ENCODE measurements at places on chromosomes 16 and 17. TPM values are rescaled to one million over a fixed set of nuclear protein-coding genes. Genes with fewer than 3 reads are reported as not detected.

GRCh38 chr17:61805399-61805798 is 57.9 kb downstream of the BRIP1 start:
- no peaks in the 10 kb centered on the region for H3K27me3 ChIP-seq
- peaks cover 4% of the 10 kb centered on the region for H3K36me3 ChIP-seq
- H3K4me3 ChIP-seq = no peak overlapping the region
- no peak overlapping the region for H3K27ac ChIP-seq
- no peak for DNase-seq

GRCh38 chr17:67487506-67487905 is 110.4 kb downstream of the PITPNC1 start:
- no peak overlapping the region for H3K4me3 ChIP-seq
- peaks cover 36% of the 10 kb centered on the region for H3K4me1 ChIP-seq
- DNase-seq = no peak
- H3K27me3 ChIP-seq = no peaks in the 10 kb centered on the region
- no peaks in the 10 kb centered on the region for H3K36me3 ChIP-seq

DNA sequence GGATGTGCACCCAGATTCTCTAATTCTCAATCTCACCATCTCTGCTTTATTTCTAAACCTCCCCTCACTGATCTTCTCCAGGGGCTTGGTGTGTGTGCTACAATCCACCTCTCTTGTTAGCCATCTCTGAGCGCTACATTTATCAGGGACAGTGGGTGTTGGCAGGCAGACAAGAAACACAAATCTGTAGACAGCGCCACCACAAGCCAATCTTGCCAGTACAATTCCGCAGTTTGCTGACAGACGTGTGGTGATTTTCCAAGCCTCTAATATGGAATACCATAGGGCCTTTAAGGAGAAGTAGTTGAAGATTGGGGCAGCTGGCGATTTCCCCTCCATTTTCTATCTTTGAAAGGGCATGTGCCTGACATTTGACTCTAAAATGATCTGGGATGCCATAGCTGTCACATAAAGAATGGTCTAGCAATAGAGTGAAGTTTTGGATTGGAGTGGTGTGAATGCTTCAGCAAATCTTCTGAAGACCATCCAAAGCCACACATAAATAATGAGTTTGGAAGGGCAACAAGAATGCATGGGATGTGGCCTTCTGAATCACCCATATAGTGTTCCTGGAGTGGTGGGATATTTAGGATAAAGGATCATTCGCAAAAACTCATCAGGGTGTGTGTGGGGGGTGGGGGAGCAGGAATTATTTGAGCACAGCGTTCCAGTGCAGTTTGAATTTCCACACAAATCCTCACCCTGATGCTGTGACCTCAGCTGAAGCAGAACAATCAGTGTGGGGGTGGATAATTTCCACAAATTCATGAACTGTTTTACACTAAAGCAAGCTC is 12.0 kb upstream of the ANKFN1 start:
- no peak overlapping the region for H3K27ac ChIP-seq
- no peak for DNase-seq
- H3K4me1 ChIP-seq = no peaks in the 10 kb centered on the region
- H3K27me3 ChIP-seq = peaks cover 17% of the 10 kb centered on the region
- H3K36me3 ChIP-seq = no peaks in the 10 kb centered on the region

HBA2 gene
- 6.1 TPM for total RNA-seq

GRCh38 chr17:49497148-49498028 is 2.3 kb downstream of the NGFR start:
- H3K27me3 ChIP-seq = no peaks in the 10 kb centered on the region
- peaks cover 43% of the 10 kb centered on the region for H3K4me1 ChIP-seq
- peak; percentile 68 for DNase-seq
- no peak overlapping the region for H3K27ac ChIP-seq
- H3K4me3 ChIP-seq = peak overlapping the region; percentile 84

ATP2A1 gene
- 3.0 TPM for total RNA-seq

DNA sequence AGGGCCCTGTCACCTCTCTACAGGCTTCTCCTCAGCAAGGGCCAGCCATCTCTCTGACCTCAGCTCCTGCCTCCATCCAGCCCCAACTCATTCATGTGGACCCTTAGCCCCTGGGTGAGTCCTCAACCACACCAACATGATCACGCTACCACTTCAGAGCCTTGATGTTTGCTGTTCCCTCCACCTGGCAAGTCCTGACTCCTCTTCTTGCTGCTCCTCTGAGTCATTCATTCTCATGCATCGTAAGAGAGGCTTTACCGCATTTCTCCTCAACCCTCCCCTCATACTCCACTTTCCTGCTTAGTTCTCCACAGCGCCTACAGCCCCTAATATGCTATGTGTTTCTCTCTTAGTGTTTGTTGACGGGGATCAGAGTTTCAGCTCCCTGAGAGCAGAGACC is 99.9 kb downstream of the C17orf67 start:
- no peak overlapping the region for H3K4me3 ChIP-seq
- DNase-seq = no peak
- no peak overlapping the region for H3K27ac ChIP-seq
- no peaks in the 10 kb centered on the region for H3K36me3 ChIP-seq
- no peaks in the 10 kb centered on the region for H3K27me3 ChIP-seq
- H3K4me1 ChIP-seq = no peaks in the 10 kb centered on the region

- DNase-seq = peak; percentile 99
- H3K4me1 ChIP-seq = peaks cover 63% of the 10 kb centered on the region
- no peaks in the 10 kb centered on the region for H3K27me3 ChIP-seq
- H3K4me3 ChIP-seq = no peak overlapping the region
Measured at GRCh38 chr16:19130852-19131824, 17.4 kb downstream of the ITPRIPL2 start.

- H3K4me3 ChIP-seq = no peak overlapping the region
- H3K27me3 ChIP-seq = no peaks in the 10 kb centered on the region
- no peaks in the 10 kb centered on the region for H3K4me1 ChIP-seq
- no peaks in the 10 kb centered on the region for H3K36me3 ChIP-seq
Measured at GRCh38 chr17:32914181-32914580, 13.8 kb upstream of the TMEM98 start.

NPIPA2 gene
- total RNA-seq = 7.8 TPM

UBN1 gene
- total RNA-seq = 51.0 TPM

DNA sequence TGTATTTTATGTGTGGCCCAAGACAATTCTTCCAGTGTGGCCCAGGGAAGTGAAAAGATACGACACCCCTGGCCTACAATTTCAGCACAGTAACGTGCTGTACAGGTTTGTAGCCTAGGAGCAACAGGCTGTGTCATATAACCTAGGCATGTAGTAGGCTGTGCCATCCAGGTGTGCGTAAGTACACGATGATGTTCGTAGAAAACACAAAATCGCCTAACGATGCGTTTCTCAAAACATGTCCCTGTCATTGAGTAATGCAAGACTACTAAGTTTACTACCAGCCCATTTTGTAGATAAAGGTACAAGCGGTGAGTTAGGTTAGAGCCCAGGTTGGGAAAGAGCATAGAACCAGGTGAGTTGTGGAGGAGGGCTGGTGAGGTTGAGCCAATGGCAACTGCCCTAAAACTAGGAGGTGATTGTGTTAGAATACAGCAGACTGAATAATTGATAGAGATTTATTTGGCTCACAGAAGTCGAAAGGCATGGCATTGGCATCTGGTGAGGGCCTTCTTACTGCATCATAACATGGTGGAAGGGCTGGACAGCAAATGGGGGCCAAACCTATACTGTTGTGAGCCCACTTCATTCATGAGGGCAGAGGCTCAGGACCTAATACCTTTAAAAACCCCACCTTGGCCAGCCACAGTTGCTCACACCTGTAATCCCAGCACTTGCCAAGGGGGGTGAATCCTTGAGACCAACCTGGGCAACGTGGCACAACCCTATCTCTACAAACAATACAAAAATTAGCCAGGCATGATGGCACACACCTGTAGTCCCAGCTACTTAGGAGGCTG is 4.2 kb downstream of the EIF1 start:
- H3K4me3 ChIP-seq = no peak overlapping the region
- DNase-seq = no peak
- H3K27ac ChIP-seq = no peak overlapping the region
- peaks cover 13% of the 10 kb centered on the region for H3K4me1 ChIP-seq

GRCh38 chr17:36824678-36825101 is 112.6 kb upstream of the LHX1 start:
- H3K36me3 ChIP-seq = no peaks in the 10 kb centered on the region
- no peak for DNase-seq
- no peaks in the 10 kb centered on the region for H3K4me1 ChIP-seq
- no peak overlapping the region for H3K27ac ChIP-seq
- no peak overlapping the region for H3K4me3 ChIP-seq

DNA sequence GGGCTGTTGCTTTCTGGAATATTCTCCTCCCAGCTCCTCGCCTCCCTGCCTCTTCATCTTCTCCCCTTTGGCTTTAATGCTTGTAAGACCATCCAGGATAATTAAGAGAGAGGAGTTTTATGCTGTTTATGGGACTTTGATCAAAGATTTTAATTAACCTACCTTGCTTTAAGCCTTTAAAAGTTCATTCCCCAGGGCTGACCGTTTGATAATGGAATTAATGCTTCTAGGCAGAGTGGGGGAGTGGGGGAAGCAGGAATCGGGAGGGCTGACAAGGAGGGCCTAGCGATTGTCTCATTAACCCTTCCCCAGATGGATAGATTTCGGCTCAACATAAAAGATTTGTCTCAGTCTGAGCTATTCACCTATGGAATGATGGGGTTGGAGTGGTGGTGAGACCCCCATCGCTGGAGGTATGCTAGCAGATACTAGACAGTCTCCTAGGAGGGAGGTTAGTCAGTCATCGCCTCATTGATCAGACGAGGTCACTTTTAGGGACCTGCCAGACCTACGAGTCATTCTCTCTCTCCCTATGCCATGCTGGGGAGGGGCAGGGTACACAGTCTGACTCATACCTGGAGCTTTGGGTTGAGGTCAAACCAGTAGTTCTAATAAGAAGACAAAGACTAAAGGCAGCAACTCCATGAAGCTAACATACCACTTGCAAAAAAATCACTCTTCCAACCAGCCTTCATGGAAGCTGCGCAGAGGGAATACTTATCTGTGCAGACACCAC is 236.6 kb upstream of the NLRP1 start:
- H3K27ac ChIP-seq = no peak overlapping the region
- no peaks in the 10 kb centered on the region for H3K4me1 ChIP-seq
- no peak for DNase-seq

DNA sequence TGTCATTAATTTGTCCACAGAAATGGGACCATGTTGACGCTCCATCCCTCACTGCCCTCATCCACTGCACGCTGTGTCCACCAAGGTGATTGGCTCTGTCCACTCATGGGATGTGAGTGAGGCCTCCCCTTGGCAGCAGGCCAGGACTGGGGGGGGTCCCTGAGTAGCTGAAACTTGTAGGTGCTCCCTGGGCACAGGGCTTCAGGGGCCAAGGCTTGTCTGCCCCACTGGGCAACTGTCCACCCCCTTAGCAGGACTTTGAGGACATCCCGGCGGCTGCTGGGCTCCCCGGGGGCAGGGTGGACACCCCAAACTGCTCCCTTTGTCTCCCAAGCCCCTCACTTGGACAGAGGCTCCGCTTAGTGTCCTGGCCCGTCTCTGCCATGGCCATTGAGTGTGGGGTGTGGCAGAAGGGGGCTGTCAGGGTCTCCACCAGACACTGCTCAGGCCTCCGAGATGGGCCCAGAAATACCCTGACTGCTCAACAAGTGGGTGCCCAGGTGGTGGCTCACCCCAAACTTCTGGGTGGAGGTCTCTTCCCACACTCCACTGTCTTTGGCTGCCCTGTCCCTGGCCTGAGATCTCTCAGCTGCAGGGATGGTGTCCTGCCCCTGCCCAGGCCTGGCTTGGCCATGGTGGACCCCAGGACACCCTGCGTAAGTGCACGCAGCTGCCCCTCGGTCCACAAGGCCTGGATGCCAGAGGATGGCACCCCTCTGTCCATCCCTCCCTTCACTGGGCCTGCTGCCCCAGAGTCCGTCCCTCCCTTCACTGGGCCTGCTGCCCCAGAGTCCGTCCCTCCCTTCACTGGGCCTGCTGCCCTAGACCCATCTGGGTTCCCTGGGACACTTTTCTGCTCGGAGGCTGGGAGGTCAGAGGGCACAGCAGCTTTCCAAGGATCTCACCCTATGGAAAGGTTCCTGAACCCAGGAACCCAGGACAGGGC is 2.9 kb upstream of the RAB40C start:
- H3K4me1 ChIP-seq = peaks cover 36% of the 10 kb centered on the region
- H3K36me3 ChIP-seq = no peaks in the 10 kb centered on the region
- DNase-seq = no peak
- no peaks in the 10 kb centered on the region for H3K27me3 ChIP-seq
- peak overlapping the region; percentile 94 for H3K4me3 ChIP-seq

DNA sequence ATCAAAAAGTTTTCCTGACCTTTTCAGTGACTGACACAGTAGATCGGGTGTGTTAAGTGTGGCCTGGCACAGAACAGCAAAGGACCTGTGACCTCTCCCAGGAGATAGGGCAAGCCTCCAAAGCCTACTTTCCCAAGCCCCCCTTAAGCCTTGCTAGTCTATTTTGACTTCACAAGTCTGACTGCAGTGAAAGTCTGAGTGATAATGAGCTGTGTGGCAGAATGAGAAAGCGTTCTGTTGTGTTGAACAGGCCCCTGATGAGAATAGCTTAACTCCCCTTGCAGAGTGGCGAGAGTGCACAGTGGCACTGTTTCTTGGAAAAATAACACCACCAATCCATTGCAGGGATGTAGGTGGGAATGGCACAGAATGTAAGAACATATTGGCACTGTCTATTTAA is 32.8 kb downstream of the MMD start:
- peaks cover 6% of the 10 kb centered on the region for H3K36me3 ChIP-seq
- no peak for DNase-seq
- no peak overlapping the region for H3K27ac ChIP-seq
- H3K4me1 ChIP-seq = no peaks in the 10 kb centered on the region

PDILT gene
- total RNA-seq = not detected

CNOT1 gene
- 255 TPM for total RNA-seq

- peak overlapping the region; percentile 90 for H3K27ac ChIP-seq
- H3K27me3 ChIP-seq = no peaks in the 10 kb centered on the region
- peaks cover 11% of the 10 kb centered on the region for H3K4me1 ChIP-seq
- peak overlapping the region; percentile 99 for H3K4me3 ChIP-seq
Measured at GRCh38 chr16:29790949-29791844, 646 bp downstream of the KIF22 start.

- DNase-seq = peak; percentile 94
- H3K4me1 ChIP-seq = peaks cover 12% of the 10 kb centered on the region
- H3K4me3 ChIP-seq = peak within 1 kb of the TSS; percentile 65
- peak within 1 kb of the TSS; percentile 77 for H3K27ac ChIP-seq
- no peaks in the 10 kb centered on the region for H3K27me3 ChIP-seq
Measured at GRCh38 chr16:2520097-2520783, at the start of gene AMDHD2. TSS of gene AMDHD2 (plus strand) at chr16:2520371. CDS start at chr16:2520459, 88 bp downstream.

CCL8 gene
- total RNA-seq = not detected

SHISA6 gene
- 40.0 TPM for total RNA-seq

GRCh38 chr17:72576289-72576759 is 455.5 kb downstream of the SOX9 start:
- H3K4me3 ChIP-seq = no peak overlapping the region
- H3K4me1 ChIP-seq = no peaks in the 10 kb centered on the region
- DNase-seq = no peak
- no peaks in the 10 kb centered on the region for H3K27me3 ChIP-seq
- no peak overlapping the region for H3K27ac ChIP-seq
- no peaks in the 10 kb centered on the region for H3K36me3 ChIP-seq

PNMT gene
- total RNA-seq = not detected

All from A673 (cell line).